Esophagus squamous epithelium (tissue), 5 donors: ENCODE measurements at places on chromosomes 11 and 22.

DNA sequence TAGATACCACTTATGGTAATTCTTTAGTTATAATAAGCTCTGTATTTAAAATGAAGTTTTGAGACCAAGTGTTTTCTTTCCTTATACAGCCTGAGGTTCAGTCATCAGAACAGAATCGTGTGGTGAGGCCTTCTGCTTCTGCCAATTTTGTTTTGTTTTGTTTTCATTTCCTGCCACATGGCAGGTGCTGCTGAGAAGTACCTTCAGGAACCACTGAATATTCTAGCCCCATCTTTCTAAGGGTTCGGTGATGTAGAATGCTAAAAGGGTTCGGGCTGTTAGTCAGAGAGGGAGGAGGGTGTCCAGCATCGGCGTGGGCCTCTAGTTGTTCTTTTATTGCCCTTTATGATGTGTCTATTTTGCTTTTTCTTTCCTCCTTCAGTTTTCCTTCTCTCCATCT, 25.8 kb downstream of the TNRC6B start:
- no peak for DNase-seq

- no peak for DNase-seq
Measured at GRCh38 chr11:58490827-58491226, 17.1 kb downstream of the OR5B21 start.

- no peak for DNase-seq
Measured at GRCh38 chr11:31433851-31434250, 64.2 kb downstream of the DNAJC24 start.

DNA sequence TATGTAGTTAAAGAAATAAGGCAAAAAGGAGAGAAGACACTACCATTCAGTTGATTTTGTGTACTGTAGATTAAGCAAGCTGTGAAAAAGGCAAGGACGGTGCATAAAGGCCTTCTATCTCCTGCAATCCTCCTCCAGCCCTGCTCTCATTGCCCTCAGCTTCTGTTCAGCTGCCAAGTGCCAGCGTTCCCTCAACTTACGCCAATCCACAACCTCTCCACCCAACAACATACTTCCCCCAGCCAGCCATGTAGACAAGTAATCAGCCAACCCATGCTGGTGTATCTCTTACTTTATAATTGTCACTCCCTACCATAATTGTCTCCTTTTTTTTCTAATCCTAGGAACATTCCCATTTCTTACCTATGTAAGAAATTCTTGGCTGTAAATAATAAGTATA, 30.1 kb upstream of the ANO5 start:
- no peak for DNase-seq

- DNase-seq: no peak
Measured at GRCh38 chr11:11977206-11977938, 31.1 kb downstream of the DKK3 start.

- no peak for DNase-seq
Measured at GRCh38 chr11:117427356-117427874, 99.8 kb downstream of the CEP164 start.

DNA sequence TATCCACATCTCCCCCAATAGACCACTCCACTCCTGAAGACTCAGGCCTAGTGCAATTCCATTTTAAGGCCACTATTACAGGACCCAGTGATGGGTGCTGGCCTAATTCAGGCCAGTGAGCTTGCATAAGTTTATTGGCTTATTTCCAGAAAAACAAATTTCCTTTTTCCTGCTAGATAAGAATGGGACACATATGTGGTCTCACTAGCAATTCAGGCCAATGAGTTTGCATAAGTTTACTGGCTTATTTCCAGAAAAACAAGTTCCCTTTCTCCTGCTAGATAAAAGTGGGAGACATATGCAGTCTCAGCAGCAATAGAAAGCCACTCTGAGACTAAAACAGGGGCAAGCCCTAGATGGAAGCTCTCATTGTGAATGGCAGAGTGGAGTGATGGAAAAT, 22.4 kb downstream of the ADM start:
- DNase-seq: no peak

GRCh38 chr11:100550298-100550697, 136.8 kb upstream of the ARHGAP42 start:
- no peak for DNase-seq

DNA sequence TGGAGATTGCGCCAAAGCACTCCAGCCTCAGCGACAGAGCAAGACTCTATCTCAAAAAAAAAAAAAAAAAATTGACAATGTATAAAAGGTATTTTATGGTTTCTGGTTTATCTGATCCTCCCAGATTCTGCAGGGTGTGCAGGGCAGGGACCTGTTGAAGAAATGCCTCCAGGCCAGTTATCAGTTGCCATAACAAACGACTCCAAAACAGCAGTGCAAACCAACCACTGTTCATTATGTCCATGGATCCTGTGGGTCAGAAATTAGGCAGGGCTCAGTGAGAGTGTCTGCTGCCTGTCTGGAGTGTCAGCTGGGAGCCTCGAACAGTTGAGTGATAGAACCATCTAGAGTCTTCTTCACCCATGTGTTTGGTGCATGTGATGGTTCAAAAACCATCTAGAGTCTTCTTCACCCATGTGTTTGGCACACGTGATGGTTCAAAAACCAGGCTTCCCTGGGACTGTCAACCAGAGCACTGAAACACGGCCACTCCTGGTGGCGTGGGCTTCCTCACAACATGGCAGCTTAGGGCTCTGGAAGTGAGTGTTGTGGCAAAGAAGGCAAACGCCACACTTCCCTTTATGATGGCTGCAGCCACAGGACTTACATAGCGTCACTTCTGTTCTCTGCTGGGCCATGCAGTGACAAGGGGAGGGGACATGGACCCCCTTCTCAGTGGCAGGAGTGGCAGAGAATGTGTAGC, 115.1 kb upstream of the CRYBB3 start:
- DNase-seq: no peak

DNA sequence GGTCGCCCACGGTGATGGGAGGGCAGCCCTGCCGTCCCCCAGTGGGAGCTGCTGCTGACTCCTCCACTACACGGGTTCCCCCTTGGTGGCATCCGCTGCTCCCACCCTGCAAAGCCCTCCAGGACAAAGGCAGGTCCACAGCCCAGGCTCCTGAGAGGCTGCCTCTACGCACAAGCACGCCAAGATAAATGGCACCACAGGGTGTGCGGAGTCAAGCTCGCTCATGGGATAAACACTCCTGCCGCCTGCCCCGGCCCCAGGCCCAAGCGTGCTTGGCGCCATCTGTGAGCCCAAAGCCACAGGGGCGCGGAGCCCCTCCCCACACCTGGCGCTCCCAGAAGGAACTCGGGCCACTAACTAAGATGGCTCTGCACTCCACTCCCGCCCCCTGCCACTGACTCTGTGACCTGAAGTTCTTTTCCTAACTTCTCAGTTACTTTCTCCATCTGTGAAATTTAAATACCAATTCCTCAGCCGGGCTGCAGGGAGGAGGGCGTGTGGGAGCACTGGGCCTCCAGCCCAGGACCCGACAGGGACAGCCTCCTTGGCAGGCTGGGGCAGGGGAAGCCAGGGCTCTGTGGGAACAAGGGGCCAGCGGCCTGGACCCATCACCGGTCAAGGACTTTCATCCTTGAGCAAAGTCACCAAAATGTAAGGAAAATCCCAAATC, 14.9 kb downstream of the EHD1 start:
- DNase-seq: no peak

DNA sequence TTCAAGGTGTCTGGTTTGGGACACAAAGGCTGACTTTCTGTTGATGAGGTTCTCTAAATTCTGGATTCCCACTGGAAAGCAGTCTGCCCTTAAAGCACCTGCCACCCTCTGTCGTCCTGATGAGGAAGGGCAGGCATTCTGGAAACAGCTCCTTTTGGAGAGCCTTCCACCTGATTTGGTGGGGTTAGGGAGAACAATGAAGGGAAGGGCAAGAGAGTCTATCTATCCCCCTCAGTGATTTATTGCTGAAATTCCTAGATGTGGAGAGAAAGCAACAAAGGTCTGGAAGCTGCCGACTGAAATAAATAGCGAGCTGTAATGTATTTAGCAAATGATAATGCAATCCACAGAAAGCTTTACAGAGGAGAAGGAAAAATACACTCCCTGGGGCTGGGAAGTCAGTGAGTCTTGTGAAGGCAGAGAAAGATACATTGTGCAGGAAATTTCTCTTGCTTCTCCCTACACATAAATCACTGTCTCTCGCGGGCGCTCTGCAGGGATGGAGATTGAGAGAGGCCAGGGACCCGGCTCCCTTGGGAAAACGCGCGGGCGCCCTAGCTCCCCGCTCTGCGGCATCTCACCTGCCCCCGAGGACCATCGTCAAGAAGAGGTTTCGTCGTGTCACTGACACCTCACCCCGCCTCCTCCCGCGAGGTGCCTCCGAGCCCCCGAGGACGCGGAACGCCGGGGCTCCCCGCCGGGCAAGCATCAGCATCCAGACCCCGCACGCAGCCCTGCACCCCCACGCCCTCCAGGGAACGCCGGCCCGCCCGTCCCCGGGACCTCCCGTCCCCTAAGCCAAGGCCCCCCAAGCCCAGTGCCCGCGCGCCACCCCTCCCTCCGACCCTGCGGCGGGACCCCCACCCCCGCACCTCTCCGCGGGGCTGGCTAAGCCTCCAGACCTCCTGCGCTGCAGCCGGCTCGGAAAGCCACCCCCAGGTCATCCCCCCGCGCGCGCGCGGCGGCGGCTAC, 673 bp downstream of the CDON start:
- no peak for DNase-seq

GRCh38 chr11:69284081-69284511, 9.9 kb upstream of the MYEOV start:
- no peak for DNase-seq
